ENCODE measurements at places on chromosomes 11 and 22.
A peak's percentile ranks its signal among the peaks of the same experiment; 100 is the strongest.

DNA sequence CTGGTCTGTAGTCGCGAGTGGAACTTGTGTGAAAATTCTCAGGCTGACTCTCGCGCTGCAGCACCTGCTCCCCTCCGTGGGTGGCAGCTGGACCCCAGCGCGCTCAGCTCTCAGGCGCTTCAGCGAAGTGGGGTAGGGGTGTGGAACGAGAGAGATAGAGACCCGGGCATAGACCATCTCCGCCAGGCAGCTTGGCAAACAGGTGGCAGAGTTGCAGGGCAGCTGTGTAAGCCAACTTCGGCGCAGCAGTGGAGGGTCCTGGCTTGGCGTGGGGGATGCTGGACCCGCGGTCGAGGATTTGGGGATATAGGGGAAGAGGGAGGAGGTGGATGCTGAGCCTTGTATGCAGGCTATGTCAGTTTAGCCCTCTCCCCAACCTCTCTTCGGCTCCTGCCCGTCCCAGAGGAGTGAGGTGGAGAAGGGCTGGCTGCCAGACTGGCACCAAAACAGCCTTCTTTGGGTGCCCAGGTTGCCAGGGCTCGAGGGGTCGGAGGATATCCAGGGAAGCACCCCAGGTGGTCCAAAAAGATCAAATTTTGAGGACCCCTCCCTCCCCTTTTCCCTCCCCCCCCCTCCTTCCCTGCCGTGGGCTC lies 746 bp upstream of the CALCB start:
- DNase-seq, result no peak

DNA sequence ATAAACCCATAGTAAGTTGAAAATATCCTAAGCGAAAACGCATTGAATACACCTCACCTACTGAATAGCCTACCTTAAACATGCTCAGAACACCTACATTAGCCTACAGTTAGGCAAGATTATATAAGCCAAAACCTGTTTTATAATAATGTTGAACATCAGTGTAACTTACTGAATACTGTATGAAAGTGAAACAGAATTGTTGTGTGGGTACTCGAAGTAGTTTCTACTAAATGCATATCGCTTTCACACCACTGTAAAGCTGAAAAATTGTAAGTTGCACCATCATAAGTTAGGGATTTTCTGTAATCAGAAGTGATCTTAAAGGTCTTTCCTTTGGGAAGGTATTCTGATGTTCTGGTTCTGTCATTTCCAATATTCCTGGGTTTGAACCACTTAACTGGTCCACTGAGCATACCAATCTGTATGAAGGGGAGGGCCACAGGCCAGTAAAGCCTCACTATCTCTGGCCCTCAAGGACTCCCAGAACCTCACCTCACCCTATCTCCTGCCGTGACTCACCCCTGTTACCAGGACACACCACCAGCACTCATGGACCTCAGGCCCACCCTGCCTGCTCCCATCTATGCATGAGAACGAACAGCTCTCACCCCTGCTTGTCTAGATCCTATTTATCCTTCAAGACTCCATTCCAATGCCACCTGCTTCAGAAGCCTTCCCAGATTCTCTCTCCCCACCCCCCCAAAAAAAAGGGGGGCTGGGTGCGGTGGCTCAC lies 70.0 kb downstream of the NAT10 start:
- no peak for DNase-seq

- no peak for DNase-seq
These were observed 33.0 kb upstream of the PIK3C2A start for GRCh38 chr11:17240780-17241179.

- DNase-seq, result peak; percentile 84
These were observed 112.0 kb upstream of the PDGFD start for GRCh38 chr11:104275992-104276391.

GRCh38 chr11:83047515-83048225 lies 24.0 kb downstream of the RAB30 start:
- DNase-seq, result no peak

- no peak for DNase-seq
These were observed 596.6 kb downstream of the METTL15 start for GRCh38 chr11:28704801-28705200.

Measured in bronchial epithelial cell (primary cell).